Fibroblast of skin of right quadriceps (primary cell): ENCODE measurements at places on chromosomes 4 and X.

- DNase-seq = no peak
These were observed 16.0 kb downstream of the LRPAP1 start for GRCh38 chr4:3516061-3516835.

- no peak for DNase-seq
These were observed 12.5 kb upstream of the KLF8 start for GRCh38 chrX:56219700-56220099.

GRCh38 chrX:79369871-79370270 lies 2.7 kb upstream of the ITM2A start:
- no peak for DNase-seq

- DNase-seq = no peak
These were observed 253.0 kb upstream of the NDST4 start for GRCh38 chr4:115366390-115366789.

- no peak for DNase-seq
These were observed 73.6 kb downstream of the FGFBP1 start for GRCh38 chr4:15864651-15865566.

GRCh38 chrX:139924069-139924695 lies 8.7 kb downstream of the ATP11C start:
- no peak for DNase-seq

DNA sequence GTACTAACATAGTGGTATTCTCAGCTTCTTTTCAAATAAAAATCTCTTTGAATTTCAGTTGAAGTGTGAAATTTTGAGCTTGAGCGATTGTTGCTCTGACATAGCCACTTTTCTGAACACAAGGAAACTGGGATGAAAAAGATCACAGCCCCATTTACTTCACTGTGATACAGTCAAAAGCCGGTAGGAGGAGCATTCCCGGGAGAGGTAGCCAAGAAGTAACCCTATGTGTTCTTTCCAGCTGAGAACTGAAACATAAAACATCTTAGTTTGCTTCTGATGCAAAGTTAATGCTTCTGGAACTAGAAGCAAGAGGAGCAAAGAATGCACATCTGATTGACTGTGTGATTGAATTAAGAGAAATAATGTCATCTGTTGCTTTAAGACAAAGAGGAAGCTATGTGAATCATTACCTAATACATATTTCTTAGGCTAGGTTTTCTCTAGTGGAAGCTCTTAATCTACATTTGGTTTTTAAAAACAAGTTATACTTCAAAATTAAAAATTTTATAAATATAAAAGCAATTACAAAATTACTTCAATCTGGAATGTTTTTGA lies 88.3 kb upstream of the UNC5C start:
- DNase-seq = no peak

- no peak for DNase-seq
These were observed 487.5 kb downstream of the IQCM start for GRCh38 chr4:149328161-149328560.

DNA sequence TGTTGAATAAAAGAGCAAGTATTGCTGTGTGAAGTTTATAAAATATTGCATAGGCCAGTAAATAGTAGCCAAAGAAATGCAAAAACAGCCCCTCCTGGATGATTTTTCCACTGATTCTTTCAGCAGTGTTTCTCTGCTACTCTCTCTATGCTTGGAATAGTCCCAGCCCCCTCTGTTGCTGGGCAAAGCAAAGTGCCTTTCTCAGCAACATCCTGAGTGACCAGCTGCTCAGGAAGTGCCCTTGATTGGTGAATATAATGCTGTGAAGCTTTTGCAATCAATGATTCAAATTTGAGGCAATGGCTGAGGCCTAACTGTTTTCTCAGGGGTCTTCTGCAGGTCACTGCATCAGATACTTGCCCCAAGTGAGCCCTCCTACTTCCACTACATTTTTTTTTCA lies 656.7 kb downstream of the ZNF674 start:
- no peak for DNase-seq

GRCh38 chr4:140152751-140153418 lies 1.1 kb downstream of the MAML3 start:
- peak; percentile 51 for DNase-seq

DNA sequence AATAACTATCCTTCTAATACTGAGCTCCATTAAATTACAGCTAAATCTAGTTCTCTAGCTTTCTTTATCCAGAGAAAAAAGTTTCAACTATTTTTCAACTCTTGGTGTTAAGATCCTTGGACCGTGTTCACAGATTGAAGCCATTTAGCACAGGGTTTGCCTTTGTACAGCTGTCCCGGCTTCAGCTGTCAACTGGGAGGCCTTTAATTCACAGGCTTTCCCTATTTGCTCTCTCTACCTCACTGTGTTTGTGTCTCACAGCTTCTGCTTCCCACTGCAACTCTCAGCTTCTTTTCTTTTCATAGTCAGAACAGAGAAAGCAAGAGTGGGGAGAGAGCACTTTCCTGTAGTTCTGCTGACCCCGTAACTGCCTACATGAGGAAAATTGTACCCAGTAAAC lies 76.9 kb upstream of the SMAD1 start:
- DNase-seq = no peak

- no peak for DNase-seq
These were observed 21.2 kb downstream of the WDR1 start for GRCh38 chr4:10095296-10095991.
